Activated naive CD8-positive, alpha-beta T cell treated with anti-CD3 and anti-CD28 coated beads, Interleukin-2, amount 10 ng/mL, durations not matched to agents 7 days and 5 days (primary cell): ENCODE measurements at places on chromosomes 16 and 17. TPM values are rescaled to one million over a fixed set of nuclear protein-coding genes. Genes with fewer than 3 reads are reported as not detected.

DNA sequence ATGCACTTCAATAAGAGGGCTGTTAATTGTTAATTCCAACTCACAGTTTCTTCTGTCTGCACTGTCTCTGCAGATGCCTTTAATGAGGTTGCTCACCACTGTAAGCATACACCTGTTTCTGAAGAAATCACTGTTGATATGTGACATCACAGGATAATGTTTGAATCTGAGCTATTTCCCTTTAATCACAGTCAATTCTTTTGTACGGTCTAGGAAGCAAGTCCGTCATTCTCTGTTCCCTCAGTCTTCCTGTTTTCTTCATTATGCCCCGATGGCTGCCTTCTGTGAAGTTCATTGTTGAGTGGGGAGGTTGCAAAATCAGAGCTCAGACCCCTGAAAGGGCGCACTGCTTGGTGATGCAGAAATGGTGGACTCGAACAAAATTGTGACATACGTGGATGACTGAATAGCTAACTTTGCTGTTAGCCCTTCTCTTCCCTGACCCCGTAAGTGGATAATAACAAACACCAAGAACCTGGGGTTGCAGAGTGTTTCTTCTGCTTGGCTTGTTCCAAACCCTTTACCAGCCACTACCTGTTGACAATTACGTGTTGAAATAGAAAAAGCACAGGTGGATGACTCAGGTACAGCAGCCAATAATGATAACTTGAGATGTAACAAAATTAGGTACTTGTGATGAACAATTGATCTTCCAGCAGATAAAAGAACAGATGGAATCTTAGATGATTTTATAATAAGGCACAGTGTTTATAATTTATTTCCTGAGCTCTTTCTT, 71.9 kb upstream of the AXIN2 start:
- no peak for DNase-seq
- H3K27ac ChIP-seq = no peak overlapping the region
- H3K27me3 ChIP-seq = peaks cover 7% of the 10 kb centered on the region
- no peaks in the 10 kb centered on the region for H3K36me3 ChIP-seq
- no peak overlapping the region for H3K4me3 ChIP-seq
- H3K4me1 ChIP-seq = no peaks in the 10 kb centered on the region

DNA sequence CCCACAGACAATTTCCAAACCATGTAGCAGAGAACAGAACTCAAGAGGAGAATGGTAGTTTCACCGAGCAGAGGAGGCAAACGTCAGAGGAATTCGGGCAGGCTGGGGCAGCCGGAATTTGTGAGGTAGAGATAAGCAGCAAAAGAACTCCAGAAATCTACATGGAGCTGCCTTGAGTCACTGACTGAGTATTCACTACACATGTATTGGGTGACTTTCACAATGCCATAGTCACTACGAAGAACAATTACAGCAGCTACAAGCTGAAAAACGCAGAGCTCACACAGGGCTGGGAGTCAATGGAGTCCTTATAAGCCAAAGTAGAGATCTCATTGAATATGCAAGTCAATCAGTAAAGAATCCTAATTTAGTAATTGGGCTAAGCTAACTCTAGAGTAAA, 13.4 kb downstream of the CMC2 start:
- peaks cover 21% of the 10 kb centered on the region for H3K4me1 ChIP-seq
- H3K27ac ChIP-seq = no peak overlapping the region
- no peak overlapping the region for H3K4me3 ChIP-seq
- no peaks in the 10 kb centered on the region for H3K27me3 ChIP-seq

DNA sequence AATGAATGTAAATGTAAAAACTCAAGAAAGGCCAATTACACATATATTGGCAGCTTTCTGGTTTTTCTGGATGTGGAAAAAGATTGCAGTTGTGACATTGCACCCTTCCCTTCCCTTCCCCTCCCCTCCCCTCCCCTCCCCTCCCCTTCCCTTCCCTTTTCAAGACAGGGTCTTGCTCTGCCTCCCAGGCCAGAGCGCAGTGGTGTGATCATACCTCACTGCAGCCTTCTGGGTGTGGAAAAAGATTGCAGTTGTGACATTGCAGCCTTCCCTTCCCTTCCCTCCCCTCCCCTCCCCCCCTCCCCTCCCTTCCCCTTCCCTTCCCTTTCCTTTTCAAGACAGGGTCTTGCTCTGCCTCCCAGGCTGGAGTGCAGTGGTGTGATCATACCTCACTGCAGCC, 41.7 kb downstream of the PIK3R5 start:
- DNase-seq = no peak
- peaks cover 7% of the 10 kb centered on the region for H3K4me1 ChIP-seq
- H3K27me3 ChIP-seq = no peaks in the 10 kb centered on the region
- H3K27ac ChIP-seq = no peak overlapping the region
- H3K4me3 ChIP-seq = no peak overlapping the region

GRCh38 chr16:62709794-62710193, 673.6 kb upstream of the CDH8 start:
- H3K36me3 ChIP-seq = no peaks in the 10 kb centered on the region
- no peaks in the 10 kb centered on the region for H3K27me3 ChIP-seq
- no peak overlapping the region for H3K27ac ChIP-seq
- no peak for DNase-seq

Gene PDILT
- not detected for total RNA-seq

Gene GPR142
- total RNA-seq = not detected
